ENCODE measurements at places on chromosomes 5 and 9.
A peak's percentile ranks its signal among the peaks of the same experiment; 100 is the strongest.

GRCh38 chr9:15512889-15513288 lies 2.1 kb upstream of the PSIP1 start:
- DNase-seq: no peak

DNA sequence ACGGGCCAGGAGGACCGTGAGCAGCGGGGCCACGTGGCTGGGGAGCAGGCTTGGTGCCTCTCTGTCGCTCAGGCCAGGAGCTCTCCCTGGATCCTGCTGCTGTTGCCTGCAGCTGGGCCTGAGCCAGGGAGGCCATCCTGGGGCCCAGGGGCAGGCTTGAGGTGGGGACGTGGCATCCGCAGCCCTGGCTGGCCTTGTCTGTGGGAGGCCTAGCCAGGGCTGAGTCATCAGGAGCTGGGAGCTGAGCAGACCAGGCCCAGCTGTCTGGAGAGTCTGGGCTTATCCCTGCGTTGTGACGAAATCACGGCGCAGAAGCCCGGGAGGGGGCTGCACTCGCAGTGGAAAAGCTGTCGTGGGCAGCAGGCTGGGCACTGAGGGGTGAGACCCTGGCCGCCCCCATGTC lies 138.8 kb upstream of the COL5A1 start:
- DNase-seq: no peak

DNA sequence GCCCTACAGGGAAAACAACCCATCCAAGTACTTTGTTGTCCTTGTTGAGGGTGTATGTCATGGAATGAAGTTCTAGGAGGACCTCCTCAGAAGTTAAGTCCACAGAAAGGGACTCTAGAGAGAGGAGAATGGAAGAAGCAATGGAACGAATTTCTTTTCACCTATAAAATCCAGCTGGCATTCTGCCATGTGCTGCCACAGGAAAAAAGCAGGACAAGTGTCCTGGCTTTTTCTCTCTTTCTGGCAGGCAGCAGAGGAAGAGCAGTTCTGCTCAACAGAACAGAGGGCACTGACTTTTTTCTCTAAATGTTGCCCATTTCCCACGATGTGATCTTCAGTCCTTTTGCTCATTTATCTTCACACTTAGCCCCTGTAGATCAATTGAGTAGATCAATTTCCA lies 240.8 kb downstream of the MCTP1 start:
- no peak for DNase-seq

GRCh38 chr9:69389437-69389995 lies 64.5 kb downstream of the ENTREP1 start:
- DNase-seq: no peak

DNA sequence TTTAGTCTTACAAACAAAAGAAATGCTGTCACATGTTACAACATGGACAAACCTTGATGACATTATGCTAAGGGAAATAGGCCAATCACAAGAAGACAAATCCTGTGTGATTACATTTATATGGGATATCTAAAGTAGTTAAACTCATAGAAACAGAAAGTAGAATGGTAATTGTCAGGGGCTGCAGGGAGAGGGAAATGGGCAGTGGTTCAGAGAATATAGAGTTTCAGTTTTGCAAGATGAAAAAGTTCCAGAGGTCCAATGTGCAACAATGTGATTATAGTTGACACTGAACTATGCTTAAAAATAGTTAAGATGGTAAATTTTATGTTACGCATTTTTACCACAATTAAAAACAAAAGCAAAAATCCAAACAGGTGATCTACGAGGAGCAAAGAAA lies 265.5 kb downstream of the NDUFS4 start:
- no peak for DNase-seq

GRCh38 chr5:165161204-165161603 lies 1655.8 kb downstream of the MAT2B start:
- DNase-seq: no peak

DNA sequence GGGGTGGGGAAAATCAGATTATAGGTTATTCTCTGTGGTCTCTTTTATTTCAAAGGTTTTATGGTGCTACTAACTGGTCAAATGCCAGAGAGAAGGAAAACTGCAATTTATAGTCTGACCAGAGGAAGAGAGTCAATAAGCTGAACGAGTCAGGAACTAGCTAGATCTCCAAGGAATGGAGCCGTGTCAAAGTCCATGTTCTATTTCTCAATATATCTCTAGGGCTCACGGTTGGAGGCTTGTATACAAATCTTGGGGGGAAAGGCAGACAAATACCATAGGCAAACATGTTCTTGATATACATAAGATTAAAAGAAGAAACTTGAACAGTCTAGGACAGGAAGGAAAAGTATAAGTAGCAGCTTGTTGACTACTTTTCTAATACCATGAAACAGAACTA lies 627.1 kb downstream of the PDE4D start:
- no peak for DNase-seq

GRCh38 chr9:89339807-89340206 lies 21.5 kb downstream of the SECISBP2 start:
- no peak for DNase-seq

GRCh38 chr9:97299809-97300414 lies 7.5 kb upstream of the CCDC180 start:
- no peak for DNase-seq

- DNase-seq: no peak
Observed at GRCh38 chr5:166276006-166276405, 2015.4 kb upstream of the WWC1 start.

GRCh38 chr5:170491479-170491878 lies 12.3 kb upstream of the KCNIP1 start:
- no peak for DNase-seq

GRCh38 chr9:21473236-21473635 lies 8.9 kb downstream of the IFNE start:
- no peak for DNase-seq

DNA sequence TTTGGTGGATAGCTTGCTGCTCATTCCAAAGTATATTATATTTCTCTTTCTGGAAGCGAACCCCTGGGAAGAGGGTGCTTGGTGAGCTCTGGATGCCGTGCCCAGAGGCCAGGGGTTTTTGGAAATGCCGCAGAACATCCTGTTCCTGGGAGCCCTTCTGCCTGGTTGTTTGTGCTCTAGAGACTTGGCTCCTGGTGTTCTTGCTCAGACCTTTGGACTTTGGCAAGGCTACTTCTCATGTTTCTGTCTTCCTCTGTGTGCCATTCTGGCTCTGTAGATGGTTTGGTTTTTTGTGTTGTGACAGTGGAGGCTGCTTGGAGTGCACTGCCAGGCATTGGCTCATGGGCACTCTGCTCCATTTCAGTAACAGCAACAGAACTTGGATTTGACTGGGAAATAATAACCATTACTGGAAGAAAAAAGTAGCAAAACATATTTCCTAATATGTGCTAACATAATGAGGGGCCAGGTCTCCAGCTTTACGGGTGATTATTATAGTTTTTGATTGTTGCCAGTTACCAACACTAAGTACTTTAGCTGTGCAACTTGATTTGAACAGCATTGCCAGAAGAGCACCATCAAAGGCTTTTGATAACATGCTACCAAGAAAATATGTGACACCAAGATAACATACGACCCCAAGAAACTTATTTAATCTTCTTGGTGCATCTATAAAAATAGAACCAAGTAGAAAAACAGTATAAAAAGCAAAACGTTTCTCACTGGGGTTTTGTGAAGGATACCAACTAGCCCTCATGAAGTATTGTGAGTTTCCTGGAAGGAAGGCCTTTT lies 94.2 kb downstream of the PCSK1 start:
- DNase-seq: peak; percentile 51

GRCh38 chr5:163855754-163856153 lies 350.3 kb downstream of the MAT2B start:
- DNase-seq: no peak

DNA sequence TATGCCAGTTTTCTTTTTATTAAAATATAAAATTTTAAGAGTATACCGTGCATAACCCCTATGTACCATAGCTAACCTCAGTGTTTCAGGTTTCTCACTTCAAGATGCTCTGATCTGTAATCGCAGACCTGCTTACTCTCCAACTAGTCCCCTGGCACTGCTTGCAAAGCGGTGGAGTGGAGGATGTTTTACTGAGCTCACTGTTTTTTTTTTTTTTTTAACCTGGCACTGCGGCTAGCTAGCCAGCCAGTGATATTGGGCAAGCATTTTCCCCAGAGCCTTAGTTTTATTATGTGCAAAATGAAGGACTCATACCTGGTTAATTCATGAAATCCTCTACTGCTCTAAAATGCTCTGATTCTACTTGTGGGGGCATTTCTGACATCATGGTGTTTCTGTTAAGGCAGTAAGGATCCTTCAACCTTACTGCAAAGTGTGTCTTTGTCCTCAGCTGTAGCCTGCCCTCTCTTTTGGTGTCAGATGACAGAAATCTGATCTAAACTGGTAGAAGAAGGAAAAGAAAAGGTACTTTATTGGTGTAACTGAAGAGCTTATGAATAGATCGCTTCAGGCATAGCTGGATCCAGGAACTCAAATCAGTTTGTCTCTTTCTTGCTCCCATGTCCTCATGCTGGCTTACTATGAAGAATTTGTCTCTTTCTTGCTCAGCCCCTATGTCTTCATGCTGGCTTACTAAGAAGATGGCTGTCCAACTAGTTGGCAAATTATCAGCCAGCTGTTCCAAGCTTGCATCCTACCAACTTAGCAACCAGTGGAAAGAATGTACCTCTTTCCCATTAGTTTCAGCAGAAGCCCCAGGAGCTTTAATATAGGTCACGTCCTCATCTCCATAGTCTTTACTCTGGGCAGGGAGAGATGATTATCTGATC lies 59.8 kb downstream of the DOCK2 start:
- DNase-seq: no peak

GRCh38 chr5:64954518-64954917 lies 185.8 kb downstream of the CWC27 start:
- no peak for DNase-seq

GRCh38 chr5:88818296-88818695 lies 64.7 kb downstream of the MEF2C start:
- DNase-seq: no peak

DNA sequence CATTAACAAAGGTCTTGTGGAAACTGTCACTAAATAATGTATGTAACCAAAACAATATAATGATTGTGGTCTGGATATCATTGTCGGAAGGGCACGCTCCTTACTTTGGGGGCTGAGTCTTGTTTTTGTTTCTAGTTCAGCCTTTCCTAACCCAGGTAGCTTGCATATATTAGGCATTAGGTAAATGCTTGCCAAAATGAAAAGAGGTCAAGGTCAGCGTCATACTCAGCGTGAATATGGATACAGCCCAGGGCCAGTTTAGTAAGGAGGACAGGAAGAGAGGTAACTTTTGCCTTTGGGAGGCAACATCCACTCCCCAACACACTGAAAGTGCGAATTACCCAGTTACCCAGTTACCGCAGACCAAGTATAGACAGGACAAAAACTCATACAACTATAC lies 171.4 kb downstream of the RAB3C start:
- DNase-seq: no peak

DNA sequence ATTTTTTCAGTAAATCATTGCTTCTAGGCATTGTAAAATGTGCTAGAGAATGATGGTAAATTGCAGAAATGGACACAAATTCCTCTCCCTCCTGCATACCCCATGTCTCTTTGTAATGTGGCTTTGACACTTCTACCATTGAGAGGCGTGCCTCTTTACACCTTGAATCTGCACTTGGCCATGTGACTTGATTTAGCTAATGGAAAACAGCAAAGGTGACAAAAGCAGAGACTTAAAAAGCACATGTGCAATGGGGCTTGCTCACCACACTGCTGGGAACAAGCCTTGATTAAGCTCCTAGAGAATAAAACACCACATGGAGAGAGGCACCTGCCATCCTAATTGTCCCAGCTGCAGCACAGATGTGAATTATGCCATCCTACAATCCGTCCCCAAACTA lies 69.9 kb upstream of the NAA35 start:
- no peak for DNase-seq

All from midbrain (tissue), 1 donor.